Activated CD4-positive, CD25-positive, alpha-beta regulatory T cell treated with anti-CD3 and anti-CD28 coated beads, Interleukin-2, amount 50 U/mL, for 72 hours (primary cell): ENCODE measurements at places on chromosomes 16 and 17.

- DNase-seq = no peak
Observed at GRCh38 chr16:89482150-89482816, 8.1 kb downstream of the ANKRD11 start.

GRCh38 chr17:61366076-61366714 is 33.4 kb upstream of the TBX2 start:
- no peak for DNase-seq

GRCh38 chr17:42472709-42473521 is 14.2 kb downstream of the ATP6V0A1 start:
- no peak for DNase-seq

GRCh38 chr17:74780443-74781238 is 4.5 kb upstream of the NAT9 start:
- DNase-seq = no peak

DNA sequence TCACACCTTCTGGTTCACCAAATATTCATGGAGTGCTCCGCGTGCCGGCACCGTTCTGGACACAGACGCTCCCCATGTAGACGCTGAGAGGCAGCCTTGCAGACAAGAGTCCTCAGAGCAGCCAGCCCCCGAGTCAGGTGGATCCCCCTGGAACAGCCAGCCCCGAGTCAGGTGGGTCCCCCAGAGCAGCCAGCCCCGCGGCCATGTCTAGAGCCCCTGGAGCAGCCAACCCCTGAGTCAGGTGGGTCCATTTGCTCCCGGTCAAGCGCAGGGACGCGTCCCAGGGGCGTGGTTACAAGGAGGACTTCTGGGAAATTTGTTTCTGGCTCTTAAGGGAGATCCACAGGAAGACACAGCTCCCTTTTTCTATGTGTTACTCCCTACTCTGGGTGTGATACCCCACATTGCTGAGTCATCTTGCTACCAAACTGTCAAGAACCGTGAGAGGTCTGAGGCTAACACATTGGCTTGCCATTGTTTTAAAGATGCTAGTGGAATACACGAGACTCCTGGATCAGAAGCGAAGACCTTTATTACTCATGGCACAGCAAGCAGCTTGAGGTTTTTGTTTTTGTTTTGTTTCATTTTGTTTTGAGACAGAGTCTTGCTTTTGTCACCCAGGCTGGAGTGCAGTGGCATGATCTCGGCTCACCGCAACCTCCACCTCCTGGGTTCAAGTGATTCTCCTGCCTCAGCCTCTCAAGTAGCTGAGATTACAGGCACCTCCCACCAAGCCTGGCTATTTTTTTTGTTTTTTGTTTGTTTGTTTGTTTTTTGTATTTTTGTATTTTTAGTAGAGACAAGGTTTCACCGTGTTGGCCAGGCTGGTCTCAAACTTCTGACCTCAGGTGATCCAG is 43.3 kb upstream of the CBFA2T3 start:
- DNase-seq = no peak

DNA sequence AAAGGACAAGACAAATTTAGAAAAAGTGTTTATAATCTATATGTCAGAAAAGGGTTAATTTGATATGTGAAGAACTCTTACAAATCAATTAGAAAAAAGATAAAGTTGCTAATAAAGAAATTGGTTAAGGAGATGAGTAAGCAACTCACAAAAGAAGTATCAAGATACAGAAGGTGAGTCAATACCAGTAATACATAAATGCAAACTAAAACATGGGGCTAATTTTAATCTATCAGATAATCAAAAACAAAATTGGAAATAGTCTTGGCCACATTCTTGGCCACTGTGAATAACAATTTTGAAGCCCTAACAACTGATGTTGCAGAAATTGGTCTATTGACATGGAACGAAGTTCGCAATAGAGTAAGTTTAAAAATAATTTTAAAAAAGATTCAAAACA is 6.8 kb downstream of the DHRS7C start:
- no peak for DNase-seq

DNA sequence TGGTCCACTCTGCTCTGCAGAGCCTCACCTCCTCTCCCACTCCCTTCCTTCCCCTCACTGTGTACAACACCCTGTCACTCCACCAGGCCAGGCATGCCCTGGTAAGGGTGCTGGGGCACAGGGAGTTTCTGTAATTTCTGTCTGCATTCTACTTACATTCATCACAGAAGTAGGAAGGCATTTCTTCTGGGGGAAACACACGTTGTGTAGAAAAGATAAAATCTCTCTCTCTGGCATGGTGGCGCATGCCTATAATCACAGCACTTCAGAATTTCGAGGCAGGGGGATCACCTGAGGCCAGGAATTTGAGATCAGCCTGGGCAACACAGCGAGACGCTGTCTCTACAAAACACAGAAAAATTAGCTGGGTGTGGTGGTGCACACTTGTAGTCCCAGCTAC is 27.0 kb downstream of the WNT3 start:
- no peak for DNase-seq

GRCh38 chr16:88982286-88983084 is 5.5 kb upstream of the CBFA2T3 start:
- no peak for DNase-seq

- DNase-seq = no peak
Observed at GRCh38 chr17:79771276-79771675, 6.7 kb upstream of the CBX2 start.

- no peak for DNase-seq
Observed at GRCh38 chr17:51373489-51374152, 113.3 kb downstream of the UTP18 start.

- DNase-seq = no peak
Observed at GRCh38 chr17:4513113-4514032, 14.7 kb downstream of the SPNS2 start.

DNA sequence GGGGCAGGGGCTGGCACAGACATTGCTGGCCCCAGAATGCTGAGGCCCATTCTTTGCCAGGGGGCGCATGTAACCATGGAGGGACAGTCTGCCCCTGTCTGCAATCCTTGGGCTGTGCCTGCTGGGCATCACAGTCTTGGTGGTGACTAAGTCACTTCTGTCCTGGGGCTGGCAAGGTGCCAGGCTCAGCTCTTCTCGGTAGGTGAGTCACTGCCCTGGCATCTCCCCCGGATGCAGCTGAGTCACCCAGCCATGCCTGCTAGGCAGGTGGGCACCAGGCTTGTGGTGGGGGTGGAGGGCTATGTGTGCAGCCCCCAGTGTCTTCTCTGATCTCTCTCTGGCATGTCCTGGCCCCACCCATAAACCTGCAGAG is 5.6 kb downstream of the RARA start:
- DNase-seq = peak; percentile 85

- no peak for DNase-seq
Observed at GRCh38 chr17:74526681-74527080, 4.6 kb downstream of the CD300LB start.

GRCh38 chr17:42442196-42442565 is 16.5 kb upstream of the ATP6V0A1 start:
- DNase-seq = no peak

DNA sequence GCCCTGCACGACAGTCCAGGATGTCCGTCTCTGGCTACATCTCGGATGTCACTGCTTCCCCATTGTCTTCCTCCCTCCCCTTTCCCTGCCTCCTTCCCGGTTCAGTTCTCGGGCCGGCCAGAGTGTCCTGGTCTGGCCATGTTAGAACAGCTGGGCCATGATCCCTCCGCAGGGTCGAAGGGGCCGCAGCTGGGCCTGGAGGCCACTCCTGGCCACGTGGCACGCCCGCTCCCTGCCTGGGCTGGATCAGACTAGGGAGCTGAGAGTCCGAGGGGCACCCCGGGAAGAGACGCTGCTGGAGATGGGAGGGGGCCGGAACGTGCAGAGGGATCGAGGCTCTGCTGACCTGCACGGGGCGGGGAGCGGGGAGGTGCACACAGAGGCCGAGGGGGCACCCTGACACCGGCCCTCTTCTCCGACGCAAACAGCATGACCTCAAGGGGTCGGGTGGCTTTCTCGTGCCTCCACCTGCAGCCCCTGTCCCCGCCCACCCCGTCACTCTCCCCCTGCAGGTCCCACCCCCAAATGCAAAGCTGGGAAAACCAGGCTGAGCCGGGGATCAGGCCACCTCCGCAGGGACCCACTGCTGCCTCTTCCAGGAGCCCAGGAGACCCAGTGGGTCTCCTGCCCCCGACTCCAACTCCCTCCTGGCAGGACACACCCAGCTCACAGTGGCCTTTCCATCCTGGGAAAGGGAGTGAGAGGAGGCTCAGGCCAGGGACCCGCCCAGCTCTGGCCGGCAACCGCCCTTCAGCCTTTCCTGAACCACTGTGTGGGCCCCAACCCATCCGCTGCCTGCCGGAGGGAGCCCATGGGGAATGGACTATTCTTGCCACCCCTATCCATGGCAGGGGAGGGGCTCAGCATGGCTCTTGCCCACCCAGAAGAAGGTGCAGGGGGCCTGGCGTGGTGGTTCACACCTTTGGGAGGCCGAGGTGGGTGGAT is 38.5 kb downstream of the CTU2 start:
- no peak for DNase-seq

DNA sequence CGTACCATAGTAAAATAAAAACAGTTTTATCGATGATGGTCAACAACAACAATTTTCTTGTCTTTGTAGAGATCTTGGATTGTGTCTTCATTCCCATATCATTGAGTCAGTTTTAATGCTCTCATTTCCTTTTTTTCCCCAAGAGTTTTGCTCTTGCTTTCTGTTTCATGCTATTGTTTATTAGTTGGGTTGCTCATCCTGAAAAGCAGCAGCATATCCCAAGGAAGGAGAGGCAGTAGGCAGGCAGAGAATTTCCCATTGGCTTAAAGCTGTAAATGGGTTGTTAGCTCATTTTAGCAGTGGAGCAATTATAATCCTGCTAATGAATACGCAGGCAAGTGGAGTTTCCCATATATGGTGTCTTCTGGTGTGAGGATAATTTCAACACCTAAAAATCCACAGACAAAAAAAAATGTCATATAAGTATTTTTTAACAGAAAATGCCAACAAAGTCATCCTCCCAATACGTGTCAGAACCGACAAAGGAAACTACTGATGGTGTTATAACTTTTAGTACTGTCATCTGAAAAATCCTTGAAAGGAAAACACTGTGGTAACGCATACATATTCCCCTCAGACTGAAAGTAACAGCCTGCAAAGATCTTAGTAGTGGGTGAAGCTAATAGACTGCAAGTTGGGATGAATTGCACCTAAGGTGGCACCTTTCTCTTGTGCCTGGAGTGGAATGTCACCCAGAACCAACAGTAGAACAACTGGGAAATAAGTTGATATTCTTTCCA is 218.3 kb downstream of the FTO start:
- no peak for DNase-seq

DNA sequence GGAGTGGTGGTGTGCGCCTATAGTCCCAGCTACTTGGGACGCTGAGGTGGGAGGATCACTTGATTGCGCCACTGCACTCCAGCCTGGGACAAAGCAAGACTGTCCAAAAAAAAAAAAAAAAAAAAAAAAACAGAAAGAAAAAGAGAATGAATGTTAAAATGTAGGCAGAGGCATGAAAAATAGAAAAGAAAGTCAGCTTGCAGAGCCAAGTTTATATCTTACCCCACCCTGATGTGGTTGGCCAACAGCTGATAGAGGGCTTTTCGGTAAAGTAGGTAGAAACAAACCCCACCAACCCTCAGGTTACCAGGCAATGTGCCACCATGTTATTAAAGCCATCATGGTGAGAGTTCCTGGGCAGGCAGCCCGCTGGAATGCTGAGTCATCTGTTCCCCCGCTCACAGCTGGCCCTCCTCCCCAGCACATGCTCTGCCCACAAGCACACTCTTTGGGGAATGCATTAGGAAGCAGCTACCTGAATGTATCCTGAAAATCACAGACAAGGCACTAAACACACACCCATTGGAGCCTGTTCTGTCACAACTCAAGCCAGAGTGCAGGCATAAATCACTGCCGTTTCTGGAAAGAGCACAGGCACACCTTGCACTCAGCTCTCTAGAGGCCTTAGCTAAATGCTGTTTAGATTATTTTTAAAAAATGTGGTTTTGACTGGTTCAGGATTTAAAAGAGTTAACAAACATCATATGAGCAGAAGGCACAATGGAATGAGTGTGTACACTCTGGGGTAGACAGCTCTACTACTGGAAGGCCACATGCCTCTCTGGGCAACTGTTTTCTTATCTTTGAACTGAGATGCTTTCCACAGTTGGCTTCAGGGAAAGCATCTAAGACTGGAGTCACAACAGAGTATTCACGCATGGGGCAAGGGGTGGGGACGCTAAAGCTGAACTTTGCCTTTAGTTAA is 128.5 kb downstream of the PARN start:
- no peak for DNase-seq

GRCh38 chr17:74455821-74456220 is 10.6 kb upstream of the CD300A start:
- no peak for DNase-seq

- no peak for DNase-seq
Observed at GRCh38 chr17:14407541-14407940, 106.7 kb downstream of the HS3ST3B1 start.

- no peak for DNase-seq
Observed at GRCh38 chr17:57447357-57447989, 191.2 kb downstream of the MSI2 start.

GRCh38 chr17:34406226-34406625 is 43.2 kb upstream of the CCL1 start:
- no peak for DNase-seq

DNA sequence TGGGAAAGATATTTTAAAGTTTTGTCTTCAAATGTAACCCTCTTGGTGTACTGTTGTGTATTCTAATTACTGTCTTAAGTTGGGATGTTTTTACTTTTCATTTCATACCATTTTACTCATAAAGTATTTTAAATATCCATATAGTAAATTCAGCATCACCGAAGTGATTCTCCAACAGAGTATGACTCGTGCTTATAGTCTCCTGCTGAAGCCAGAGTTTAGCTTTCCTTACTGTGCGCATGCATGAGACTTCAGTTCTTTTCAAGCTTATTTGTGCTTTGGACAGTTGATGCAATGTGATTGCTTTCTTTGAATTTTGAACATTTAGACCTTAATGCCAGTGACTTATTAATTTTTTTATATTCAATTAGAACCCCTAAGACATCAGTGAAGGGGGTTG is 7.4 kb upstream of the VPS35L start:
- no peak for DNase-seq

DNA sequence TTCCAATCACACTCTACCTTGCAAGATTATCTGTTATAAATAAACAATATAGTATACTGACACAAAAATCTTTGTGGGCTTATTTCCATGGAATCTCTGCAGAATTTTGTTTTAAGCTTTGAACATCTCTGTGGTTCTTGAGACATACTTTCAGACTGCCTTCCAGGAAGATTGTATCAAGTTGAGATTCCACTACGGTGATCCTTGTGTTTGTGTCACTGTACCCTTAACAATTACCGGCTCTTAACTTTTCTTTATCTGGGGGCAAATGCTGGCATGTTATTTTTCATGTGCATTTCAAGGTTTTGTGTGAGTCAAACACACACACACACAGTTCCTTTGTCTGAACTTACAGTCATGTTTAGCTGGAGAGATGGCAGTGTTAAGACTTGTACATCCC is 472.7 kb upstream of the HSBP1 start:
- DNase-seq = no peak

DNA sequence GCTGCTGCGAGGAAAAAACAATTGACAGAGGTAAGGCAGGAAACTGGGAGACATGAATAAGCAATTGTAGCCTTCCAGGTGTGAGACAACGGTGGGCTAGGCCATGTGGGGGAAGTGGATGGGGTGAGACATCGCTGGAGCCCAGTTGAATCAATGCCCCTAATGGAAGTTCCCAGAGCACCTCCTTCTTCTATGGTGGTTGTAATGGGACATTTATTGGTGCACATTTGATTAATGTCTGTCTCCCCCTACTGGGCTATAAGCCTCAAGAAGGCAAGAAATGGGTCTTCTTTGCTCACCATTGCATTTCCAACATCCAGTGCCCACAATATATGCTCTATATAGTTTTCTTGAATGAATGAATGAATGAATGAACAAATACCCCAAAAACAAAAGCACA is 22.7 kb upstream of the CD300E start:
- DNase-seq = no peak

GRCh38 chr16:3454631-3455147 is 11.2 kb downstream of the NAA60 start:
- DNase-seq = no peak
